ENCODE measurements at places on chromosomes 12 and 14.

- DNase-seq: no peak
Measured at GRCh38 chr12:38151991-38152700, 164.4 kb upstream of the ALG10B start.

DNA sequence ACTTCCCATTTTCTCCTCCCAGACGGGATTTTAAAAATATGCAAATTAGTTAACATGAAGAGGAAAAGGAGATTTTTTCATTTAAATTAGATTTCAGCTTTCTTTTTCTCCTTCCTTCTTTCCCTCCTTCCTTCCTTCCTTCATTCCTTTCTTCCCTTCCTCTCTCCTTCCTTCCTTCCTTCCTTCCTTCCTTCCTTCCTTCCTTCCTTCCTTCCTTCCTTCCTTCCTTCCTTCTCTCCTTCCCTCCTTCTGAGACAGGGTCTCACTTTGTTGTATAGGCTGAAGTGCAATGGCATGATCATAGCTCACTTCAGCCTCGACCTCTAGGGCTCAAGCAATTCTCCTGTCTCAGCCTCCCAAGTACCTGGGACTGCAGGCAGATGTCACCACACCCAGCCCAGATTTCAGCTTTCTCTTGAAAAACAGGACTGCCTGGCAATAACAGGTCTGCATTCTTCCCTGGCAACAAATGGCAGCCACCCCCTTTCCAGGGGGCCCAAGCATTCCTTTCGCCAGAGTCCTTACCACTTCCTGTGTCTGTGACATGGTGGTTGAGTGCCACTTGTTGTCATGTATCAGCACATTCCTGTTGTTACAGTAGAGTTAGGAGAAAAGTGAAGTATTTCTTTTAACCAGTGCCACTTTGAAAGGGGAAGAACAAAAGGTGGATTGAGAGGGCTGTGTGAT, 119.1 kb downstream of the PTPN11 start:
- no peak for DNase-seq

GRCh38 chr12:118537481-118537917, 161.1 kb downstream of the SUDS3 start:
- DNase-seq: no peak

DNA sequence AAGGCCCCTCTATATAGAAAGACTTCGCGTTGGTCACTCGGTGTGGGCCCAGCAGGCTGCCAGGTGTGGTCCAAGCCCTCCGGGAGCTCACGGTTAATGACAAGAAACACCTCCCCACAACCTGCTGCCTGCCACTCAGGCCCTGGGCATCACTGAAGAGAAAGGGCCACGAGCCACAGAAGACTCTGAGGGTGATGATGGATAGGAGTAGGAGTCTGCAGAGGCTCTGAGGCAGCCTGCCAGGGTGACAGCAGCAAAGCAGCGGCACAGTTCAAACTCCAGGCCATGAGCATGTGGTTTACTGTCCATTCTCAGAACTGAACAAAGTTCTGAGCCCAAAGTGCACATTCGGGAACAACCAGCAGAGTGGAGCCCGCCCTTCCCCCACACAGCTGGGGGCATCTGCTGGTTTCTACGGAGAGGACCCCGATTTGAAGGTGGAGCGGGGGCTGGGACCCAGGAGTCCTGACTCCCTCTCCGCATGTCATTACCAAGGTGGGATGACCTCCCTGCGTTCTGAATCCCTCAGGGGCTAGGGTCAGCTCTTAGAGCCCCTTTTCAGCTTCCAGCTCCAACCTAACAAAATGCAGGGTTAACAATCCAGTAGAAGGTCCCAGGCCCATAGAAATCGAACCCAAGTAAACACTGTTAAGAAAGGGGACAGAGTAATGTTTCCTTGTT, 65.8 kb downstream of the VWF start:
- no peak for DNase-seq

DNA sequence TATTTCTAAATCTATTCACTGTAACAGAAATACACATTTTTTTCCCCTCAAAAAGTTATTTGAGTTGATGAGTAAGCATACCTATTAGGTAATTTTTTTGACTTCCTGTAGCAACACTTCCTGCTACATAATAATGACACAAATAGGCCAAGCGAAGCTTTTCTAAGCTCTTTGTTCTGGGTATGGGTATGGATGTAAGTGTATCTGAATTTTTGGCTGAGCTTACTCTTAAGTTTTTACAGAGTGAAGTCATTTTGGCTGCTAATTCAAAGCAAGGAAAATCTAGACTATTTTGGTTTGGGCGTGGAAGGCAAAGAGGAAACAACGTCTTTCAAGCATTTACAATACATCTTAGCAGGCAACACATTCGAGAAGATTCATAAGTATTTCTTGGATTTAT, 1206.0 kb upstream of the FLRT2 start:
- DNase-seq: no peak

DNA sequence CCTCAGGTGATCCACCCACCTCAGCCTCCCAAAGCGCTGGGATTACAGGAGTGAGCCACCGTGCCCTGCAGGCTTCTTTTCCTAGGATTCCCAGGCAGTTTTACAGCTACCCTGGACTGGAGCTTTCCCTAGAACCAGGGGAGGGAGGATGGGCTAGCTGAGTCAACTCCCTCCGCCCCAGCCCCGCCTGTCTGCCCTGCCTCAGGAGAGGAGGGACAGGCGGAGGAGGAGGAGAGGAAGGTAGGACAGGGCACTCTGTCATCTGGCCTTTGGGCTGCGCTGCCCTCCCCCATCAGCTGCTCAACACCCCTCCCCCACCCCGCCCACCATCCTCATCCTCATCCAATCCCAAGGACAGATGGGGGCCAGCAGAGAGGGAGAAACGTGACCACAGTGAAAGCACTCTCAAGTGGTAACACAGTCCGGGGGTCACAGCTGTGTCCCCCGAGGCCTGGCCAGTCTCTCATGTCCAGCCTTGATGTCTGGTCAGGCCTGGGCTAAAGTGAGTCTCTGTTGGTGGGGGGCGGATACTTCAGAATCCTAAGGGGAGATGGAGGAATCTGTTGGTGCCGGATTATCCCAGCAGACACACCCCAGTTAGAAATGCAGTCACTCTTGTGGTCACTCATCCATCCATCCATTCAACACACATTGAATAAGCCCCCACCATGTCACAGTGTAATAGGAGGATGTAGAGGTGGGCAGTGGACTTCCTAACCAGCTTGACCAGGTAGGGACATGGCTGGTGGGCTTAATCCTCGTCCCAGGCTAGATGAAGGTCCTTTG, 12.3 kb downstream of the FIGNL2 start:
- no peak for DNase-seq

- DNase-seq: no peak
Measured at GRCh38 chr12:53624956-53625355, 1.2 kb downstream of the ATF7 start.

- DNase-seq: no peak
Measured at GRCh38 chr14:90607141-90607540, 209.1 kb downstream of the TTC7B start.

DNA sequence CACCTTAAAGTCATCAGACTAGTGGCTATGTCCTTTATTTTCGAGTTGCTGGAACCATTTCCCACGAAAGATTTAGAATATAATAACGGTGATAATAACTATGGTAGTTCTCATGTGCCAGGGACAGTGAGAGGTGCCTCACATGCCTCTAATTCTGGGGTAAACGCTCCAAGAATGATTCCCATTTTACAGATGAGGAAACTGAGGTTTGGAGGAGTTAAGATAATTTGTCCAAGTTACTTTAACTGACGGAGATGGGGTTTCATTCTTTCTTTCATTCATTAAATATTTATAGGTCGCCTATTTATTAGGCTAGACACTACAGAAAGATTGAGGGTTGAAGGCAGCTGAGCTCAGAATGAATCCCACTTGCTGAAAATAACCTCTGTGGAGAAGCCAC, 30.7 kb upstream of the FOS start:
- no peak for DNase-seq

DNA sequence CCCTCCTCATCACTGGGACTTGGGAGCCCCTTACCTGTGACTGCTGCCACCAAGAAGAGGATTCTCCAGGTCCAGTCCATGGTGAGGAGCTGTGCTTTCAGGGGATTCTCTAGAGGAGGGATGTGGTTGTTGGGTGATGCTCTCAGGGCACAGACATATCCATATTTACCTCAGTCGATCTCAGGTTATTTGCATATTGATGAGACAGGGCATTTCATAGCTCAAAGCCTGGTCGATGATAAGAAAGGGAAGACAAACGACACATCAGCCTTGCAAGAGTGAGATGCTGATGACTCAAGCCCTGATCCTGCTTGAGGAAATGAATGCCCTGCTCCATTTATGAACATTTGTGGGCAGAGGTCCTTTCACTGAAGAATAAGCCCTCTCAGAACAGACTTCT, 981.0 kb downstream of the TMEM121 start:
- DNase-seq: no peak

GRCh38 chr12:132202929-132203721, 58.9 kb downstream of the NOC4L start:
- no peak for DNase-seq

DNA sequence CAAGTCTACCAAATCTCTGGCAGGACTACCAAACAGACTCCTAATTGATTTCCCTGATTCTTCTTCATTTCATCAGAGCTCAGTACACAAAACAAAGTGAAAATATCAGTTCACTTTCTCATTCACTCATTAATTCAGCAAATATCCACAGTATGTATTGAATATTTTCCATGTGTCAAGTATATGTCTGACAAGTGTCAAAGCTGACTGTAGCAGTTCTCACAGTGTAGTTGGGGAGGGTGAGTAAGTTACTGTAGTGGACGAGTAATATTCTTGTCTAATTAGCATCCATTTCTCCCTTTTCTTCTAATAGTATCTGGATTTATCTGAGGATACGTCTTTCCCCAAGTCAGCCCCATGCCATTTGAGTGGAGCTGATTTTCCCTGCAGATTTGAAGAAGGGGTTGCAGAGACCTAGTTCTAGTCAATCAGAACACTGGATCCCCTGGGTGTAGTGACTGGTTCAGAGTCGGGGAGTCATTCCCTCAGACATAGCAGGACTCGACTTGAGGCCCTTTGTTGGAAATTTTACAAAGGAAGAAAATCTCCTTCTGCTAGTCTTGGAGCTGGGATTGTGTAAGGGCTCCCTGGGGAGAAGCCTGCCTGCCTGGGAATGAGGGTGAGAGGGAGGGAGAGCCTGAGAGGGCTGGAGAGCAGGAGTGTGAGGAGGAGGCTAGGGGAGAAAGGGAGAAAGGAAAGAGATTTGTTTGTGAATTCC, 51.4 kb downstream of the GRIP1 start:
- DNase-seq: no peak

DNA sequence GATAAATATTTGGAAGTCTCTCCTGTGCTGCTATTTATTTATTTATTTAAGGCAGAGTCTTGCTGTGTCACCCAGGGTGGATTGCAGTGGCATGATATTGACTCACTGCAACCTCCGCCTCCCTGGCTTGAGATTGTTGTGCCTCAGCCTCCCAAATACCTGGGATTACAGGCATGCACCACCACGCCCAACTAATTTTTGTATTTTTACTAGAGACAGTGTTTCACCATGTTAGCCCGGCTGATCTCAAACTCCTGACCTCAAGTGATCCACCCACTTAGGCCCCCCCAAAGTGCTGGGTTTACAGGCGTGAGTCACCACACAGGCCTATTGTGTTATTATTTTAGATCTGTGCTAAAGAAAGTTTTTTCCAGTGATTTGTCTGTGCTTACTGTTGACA, 225.2 kb downstream of the CCER1 start:
- DNase-seq: no peak

DNA sequence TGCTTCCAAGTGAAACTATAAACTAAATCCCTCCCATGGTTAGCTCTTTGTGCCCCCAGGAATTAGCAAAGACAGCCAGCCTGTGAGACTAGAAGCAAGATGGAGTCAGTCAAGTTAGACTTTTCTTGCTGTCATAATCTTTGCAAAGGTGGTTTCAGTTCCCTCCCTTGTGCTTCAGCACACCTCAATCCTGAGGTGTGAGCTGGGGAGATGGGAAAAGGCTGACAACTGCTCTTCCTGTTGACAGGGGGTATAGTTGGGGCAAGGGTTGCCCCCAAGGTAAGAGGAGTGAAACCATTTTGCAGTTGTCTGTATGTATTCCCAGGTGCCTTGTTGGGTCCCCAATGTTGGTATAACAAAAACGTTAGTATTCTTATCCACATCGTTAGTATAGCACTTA, 12.3 kb upstream of the CPM start:
- DNase-seq: no peak

DNA sequence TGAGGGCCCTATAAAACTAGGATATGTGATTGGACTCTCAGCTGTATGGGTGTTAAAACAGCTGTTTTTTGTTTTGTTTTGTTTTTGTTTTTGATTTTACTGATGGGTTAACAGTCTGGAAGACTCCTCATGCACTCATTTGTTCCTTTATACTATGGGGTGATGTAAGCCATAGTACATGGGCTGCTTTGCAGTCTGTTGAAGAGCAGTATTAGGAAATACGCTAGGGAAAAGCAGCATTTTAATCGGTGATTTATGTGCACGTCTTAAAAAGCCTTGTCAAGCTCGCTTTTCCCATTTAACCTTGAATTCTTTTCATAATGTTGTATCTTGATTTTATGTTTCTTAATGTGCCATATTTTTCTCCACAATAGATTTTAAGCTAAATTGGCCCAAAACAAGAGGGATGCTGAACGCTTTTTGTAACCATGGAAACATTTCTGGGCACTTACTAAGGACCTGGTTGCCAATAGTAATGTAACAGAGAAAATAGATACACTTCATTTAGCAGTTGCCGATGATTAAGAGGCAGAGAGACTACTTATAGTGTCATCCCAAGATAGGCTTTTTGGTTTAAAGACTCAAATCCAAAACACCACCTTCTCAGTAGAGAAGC, 244.0 kb downstream of the SNAPC1 start:
- no peak for DNase-seq

DNA sequence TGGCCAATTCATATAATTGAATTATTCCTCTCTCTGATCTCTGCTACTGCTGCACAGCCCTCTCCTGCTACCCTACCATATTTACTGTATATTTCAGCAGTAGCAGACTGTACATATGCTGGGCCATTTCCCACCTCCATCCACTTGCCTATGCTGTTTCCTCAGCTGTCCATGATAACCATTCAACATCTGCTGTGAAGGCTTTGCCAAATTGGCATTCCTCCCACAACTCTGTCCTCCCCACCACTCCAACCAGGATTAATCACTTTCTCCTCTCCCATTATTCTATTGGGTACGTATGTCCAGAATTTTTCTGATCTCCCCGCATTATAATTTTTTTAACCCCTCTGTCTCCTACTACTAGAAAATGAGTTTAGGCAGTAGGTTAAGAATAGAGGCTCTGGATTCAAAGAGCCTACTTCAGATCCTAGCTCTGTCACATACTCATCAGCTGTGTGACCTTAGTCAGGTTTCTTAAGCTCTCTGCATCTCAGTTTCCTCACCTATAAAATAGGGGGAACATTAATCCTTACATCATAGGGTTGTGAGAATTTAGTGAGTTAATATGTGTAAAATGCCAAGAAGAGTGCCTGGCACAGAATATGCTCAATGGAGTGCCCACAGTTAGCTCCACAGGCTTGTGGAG, 123.3 kb downstream of the KICS2 start:
- DNase-seq: no peak

DNA sequence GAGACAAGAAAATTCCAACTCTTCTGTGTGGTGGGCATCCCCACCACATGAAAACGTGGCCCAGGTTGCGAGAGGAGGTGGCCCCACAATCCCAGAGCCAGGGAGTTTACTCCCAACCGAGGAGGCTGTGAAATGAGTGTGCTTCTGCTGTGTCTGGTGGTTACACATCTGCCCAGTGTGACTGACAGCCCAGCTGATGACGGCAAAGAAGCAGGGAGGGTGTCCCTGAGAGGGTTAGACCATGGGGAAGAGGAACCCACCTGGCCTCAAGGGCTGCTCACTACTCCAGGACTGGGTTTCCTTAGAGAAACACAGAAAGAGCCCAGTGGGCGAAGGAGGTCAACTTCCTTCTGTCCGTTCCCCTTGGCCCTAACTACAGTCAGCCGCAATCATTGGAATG, 24.6 kb downstream of the ZFP36L1 start:
- DNase-seq: no peak

Measured in activated CD8-positive, alpha-beta memory T cell treated with anti-CD3 and anti-CD28 coated beads, Interleukin-2, amount 50 U/mL, for 4 hours (primary cell).